ENCODE measurements at places on chromosomes 2 and 18.

GRCh38 chr18:32173654-32174053 is 16.2 kb upstream of the MEP1B start:
- no peak for DNase-seq

DNA sequence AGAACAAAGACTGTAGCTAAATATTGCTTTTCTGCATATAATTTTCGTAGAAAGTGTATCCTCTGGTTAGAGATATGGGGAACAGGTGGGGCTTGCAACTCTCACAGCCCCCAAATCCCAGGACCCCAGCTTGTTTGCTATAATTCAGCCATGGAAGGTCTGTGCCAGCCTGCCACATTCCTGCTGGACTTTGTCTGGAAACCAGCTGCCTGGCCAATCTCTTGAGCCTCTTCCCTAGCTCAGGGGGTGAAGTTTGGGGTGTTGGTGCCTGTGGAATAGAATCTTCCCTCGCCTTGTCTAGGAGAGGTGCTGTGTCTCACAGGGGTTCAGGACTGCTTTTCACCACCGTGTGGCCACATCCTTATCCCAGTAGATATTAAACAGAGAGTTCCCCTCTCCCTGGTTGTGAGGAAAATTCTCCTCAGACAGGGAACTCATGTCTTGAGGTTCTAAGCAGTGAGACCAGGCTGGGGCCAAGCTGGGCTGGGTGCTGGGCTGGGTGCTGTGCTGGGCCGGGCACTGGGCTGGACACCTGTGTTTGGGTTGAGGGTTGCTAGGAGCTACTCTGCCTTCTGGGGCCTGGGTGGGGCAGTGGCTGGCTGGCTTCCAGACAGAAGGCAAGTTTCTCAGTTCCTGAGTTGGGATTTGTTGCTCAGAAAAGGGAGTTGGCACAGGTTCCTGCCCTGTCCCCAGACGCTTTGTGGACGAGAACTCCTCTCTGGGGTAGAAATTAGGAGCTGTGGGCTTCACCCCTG is 12.3 kb downstream of the TOGARAM2 start:
- DNase-seq = no peak

GRCh38 chr2:70482401-70482800 is 71.2 kb downstream of the TGFA start:
- no peak for DNase-seq

DNA sequence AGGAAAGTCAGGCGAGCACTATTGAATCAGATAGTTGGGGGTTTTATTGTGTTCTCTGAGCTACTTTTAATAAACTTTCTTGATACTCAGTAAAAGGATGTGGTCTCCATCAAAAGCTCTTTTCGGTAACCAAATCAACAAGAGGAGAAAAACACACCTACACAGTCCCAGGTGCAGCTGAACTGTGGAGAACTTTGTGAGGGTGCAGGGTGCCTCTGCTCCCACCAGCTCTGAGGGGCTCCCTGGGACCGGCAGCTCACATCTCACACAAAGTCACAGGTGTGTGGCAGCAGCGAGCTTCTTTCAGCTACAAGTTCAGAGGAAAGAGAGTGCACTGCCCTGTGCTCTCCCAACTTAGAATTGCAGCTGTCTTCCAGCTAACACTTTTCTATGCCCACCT is 650.4 kb downstream of the RNF144A start:
- peak; percentile 78 for DNase-seq

DNA sequence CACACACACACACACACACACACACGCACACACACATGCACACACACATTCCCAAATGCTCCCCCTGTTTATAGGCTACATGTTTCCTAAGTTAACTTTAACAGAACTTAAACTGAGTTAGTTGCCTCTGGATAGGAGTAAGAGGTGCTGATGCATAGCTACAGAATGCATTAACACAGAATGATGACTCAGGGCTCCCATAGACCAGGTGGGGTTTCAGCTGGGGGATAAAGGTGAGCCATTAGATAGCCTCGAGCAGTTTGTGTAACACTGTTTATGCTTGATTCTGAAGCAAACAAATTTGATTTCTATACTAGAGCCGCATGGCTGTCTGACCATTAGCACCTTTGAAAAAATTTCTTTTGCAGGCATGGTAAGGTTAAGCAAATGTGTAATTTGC is 741.0 kb downstream of the PLCL1 start:
- DNase-seq = no peak

- DNase-seq = no peak
These were observed 539.4 kb upstream of the ID2 start for GRCh38 chr2:8142461-8142860.

DNA sequence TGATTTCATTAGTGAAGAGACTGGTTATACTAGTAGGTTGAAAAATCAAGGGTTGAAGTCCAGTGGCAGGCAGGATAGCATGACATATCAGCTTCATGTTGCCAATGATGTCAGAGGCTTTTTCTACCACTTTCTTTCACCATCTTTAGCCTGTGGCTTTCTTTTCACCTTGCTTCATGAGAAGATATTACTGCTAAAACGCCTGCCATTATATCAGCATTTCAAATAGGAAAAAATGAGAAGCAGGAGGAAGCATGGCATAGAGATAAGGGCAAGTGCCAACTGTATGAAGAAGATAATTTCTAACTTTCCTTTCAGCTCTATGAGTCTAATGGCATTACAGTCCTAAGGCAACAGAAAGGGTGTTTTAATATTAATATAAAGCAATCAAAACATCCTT is 270.2 kb upstream of the SYT4 start:
- no peak for DNase-seq

GRCh38 chr2:227921648-227922047 is 50.2 kb downstream of the DAW1 start:
- DNase-seq = no peak

DNA sequence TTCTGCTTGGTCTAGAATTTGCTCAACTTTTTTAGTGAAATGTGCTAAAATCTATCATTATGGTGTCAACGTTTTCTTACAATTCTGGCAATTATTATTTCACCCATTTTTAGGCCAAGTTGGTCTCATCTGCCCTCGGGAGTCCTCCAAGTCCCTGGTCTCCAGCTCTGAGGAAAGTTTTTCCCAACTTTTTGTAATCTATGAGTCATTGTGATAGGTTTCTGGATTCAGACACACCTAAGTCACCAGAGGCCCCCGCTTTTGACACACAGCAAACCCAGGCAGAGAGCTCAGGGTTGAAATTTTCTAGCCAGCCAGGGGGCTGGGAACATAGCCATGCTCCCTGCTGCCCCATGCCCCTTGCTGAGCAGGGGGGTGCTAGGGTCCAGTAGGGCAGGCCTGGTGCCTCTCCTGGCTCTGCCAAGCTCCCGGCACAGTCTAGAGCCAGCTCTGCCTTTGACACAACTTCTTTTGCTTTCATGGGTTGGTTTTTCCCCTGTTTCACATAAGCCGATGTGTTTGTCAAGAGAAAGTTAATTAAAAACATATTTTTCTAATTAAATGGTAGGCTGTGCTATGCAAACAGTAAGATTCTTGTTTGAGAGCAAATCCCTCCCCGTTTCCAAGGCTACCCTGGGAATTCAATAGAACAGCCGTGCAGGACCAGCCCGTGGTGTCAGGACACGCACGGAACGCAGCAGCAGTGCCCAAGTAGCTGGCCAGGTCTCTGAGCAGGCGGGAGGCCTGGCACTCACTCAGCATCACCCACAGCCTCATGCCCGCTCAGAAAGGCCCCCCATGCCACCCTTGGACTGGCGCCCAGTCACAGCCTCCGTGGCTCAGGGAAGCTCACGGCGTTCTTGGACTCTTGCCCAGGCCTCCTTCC is 25.5 kb upstream of the SNED1 start:
- no peak for DNase-seq

DNA sequence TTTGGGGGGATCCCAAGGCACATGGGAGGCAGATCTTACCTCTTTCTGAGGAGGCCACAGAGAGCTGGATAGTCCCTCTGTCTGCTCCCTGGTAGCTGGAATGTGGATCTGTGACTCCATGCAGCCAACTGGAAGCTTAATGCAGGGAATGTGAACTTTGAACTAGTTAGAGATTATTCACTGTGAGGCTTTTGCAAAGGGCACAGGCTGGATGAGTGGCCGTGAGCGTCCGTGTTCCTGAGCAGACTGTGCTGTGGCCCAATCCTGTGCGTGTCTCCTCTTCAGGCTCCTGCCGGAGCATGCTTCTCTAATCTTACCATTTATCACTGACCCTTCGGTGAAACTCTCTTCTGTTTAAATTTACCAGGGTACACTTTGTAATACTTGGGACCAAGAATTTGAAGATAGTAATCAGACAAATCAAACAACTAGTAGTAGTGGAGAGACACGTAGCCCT is 187.6 kb downstream of the PTPRM start:
- no peak for DNase-seq

GRCh38 chr18:24013051-24013450 is 1.5 kb upstream of the TTC39C start:
- DNase-seq = no peak

- no peak for DNase-seq
These were observed 115.1 kb upstream of the NOSTRIN start for GRCh38 chr2:168687314-168687713.

DNA sequence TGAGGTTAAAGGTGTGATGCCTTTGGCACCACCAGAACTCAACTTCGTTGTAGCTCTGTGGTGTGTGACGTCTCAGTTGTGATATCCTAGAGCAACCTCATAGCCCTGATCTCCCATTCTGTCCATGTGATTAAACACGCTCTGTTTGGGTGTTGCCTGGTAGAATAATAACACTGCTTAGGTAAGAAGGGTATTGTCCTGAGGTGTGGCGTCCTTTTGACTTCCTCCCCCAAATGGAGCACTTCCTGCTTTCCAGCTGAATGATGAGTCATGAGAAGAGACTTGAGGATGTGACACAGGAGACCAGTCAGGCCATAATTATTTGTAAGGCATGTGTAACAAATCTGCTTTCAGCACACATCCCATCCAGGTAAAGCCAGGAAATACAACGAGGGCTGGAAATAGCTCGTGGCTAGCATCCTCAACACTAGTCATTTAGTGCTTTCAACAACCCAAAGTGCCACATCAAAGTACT is 100.7 kb downstream of the RAPGEF4 start:
- DNase-seq = no peak

DNA sequence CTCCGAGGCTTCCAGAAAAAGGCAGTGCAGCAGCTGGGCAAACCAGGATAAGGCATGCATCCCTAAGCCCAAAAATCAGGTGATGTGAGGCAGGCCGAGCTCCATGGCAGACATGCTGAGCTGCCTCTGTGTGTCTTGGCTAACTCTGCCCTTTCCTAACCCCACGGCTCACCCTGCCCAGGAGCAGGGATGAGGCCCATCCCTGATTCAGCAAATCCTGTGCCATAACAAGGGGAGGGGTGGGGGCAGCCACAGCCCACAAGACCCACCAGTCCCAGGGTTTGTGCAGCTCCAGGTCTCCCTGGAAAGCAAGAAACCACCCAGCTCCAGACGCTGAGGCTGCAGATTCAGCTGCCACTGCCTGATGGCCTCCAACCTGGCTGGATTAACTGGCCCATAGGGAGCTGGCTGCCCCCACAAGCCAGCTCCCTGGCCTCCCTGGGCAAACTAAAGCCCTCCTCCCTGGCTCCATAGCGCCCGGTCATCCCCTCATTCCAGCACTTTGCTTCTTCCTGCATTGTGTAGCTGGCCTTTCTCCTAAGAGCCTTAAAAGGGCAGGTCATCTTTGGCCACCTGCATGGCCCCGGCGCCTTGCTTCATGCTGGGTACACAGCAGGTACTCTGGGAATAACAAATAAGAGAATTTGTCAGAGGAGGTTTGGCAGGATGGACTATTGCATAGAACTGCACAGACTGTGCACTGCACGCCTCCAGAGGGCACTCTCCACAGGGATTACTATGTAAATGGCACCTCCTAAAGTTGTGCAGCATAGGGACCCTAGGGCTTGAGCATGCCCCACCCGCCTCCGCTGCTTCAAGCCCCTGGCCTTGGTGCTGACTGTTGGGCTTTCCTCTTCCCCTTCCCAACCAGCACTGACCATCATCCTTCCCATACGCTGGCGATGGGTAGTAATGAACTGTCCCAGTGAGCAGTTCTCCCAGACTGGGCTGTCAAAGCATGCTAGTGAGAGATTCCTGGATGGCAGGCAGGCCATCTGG is 10.7 kb downstream of the STEAP3 start:
- no peak for DNase-seq

- DNase-seq = no peak
These were observed 271.8 kb downstream of the SRBD1 start for GRCh38 chr2:45339253-45339652.

GRCh38 chr2:151973013-151973900 is 125.6 kb downstream of the CACNB4 start:
- DNase-seq = no peak

GRCh38 chr2:144606466-144607095 is 86.7 kb upstream of the ZEB2 start:
- no peak for DNase-seq

GRCh38 chr2:26516781-26517180 is 38.9 kb upstream of the OTOF start:
- no peak for DNase-seq

DNA sequence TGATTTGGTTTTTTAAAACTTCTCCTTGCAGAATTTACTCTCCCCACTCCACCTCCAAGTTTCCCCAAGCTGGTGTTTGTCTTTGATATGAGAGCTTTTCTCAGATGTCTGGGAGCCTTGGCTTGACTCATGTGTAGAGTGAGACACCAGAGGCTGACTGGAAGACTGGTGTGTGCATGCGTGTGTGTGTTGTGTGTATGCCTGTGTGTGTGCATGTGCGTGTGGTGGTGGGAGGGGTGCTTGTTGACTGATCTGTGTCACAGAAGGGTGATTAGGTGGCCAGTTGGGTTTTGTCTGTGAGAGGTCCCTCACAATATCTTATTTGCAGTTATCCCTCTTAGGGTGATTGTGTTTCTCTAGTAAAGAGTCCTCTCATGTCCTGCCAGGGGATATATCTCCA is 50.5 kb upstream of the HPCAL1 start:
- no peak for DNase-seq

DNA sequence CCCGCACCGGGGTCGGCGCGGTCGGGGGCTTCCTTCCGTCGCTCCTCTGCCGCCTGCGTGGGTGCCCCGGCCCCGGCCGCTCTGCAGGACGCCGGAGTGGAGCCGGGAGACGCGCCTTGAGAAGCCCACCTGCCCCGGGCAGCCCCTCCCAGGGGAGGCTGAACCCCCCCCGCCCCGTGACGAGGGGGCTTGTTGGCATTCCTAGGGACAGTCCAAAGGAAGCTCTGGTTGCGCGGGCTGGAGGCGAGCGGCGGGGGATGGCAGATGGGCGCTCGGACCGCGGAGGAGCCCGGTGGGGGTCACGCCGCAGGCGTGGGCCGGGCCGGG is 133.5 kb upstream of the MGAT5 start:
- no peak for DNase-seq

- DNase-seq = no peak
These were observed 152.5 kb upstream of the HAAO start for GRCh38 chr2:42944779-42945415.

DNA sequence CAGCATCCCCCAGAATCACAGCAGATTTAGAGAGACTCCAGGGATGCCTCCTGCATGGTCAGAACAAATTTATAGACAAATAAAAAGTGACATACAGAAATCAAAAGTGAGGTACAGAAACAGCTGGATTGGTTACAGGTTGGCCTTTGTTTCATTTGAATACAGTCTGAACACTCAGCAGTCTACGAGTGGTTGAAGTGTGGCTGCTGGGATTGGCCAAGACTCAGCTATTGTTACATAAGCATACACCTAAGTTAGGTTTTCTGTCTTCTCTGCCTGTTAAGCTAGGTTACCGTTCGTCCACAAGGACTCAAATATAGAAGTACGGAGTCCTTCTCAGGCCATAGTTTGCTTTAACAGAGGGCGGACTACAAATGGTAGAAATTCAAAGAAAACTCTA is 262.4 kb upstream of the SLC14A2 start:
- DNase-seq = no peak
